ENCODE measurements at places on chromosomes 1 and 21.

DNA sequence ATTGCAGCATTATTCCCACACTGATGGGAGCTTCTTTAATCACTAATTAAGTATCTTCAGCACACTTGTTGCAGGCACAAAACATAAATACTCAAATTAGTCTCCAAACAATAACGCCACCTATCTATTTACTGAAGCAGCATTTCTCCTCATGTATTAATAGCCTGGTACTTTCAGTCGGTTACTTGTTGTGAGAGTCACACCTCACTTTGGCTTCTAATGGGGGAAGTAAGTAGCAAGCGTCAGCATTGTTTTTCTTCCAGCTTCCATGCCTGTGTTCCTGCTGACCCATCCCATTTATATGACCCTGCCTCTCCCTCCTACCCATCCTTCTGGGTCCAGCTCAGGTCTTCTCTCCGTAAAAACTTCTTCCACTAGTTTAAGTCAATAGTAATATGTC is 31.9 kb upstream of the DENND1B start:
- peak; percentile 21 for DNase-seq

DNA sequence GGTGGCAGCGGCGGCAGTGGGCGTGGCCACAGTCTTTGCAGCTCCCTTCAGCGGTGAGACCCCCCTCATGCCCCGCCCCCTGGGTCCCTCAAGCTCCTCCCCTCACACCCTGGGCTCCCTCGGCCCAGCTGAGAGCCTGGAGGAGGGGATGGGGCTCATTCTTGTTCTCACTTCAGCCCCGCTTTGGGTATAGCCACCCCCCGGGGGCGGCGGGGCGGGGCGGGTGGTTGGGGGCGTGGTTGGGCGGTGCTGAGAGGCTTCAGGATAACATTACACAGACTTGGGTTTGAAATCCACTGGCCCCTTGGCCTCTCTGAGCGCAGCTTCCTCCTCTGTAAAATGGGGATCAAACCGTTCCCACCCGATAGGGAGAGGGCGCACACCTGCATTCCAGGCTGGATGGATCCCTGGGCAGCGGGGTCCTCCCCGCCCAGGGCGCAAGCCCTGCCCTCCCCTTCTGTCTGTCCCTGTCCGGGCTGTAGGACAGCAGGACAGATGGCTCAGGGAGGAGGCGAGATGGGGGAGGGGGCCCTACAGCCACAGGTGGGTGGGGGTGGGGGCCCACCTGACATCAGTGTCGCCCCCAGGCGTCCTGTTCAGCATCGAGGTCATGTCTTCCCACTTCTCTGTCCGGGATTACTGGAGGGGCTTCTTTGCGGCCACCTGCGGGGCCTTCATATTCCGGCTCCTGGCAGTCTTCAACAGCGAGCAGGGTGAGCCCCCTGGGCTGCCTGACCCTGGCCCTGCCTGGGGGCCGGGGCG is 5.1 kb downstream of the CLCNKA start:
- no peak for DNase-seq

DNA sequence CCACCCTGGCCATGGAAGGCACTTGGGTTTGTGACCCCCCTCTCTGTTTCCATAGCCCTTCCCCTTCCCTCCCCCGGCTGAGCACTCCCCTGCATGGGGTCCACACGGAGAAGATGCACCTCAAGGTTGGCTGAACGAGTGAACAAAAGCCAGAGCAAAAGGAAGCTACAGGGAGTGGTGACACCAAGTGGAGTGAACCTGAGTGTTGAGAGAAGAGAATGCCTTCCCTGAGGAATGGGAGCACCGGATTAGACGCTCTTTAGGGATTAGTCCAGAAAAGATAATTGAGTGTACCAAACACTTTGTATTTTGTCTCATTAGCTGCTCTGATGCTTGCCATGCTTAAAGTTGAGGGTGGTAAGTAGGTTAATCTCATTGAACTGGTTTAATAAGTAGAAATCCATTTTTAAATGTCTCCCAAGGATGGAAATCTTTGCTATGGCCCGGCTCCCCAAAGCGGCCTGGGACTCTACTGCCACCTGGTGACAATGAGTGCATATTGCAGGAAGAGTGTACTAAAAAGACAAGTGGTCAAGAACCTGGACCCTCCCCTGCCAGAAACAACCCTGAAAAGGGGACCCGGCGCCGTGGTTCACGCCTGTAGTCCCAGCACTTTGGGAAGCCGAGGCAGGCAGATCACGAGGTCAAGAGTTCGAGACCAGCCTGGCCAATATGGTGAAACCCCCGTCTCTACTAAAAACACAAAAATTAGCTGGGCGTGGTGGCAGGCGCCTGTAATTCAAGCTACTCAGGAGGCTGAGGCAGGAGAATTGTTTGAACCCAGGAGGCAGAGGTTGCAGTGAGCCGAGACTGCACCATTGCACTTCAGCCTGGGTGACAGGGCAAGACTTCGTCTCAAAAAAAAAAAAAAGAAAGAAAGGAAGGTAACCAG is 150.6 kb upstream of the ZC3H12A start:
- DNase-seq = no peak

DNA sequence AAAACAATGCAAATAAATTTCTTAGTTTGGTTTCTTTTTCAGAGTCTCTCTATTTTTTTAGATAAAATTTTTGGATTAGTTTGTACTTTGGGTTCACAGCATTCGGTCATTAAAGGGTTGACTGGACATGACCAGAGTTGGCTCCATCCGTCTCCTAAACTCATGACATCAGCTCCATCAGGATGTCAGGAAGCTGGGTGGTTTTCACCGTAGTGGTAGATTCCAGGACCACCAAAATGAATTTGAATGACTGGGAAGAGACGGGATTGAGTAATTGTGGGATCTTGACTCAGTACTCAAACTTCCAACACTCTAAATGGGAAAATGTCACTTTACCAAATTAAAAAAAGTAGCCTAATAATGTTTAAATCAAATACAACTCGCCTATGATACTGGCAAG is 279.2 kb upstream of the DUSP10 start:
- DNase-seq = no peak

DNA sequence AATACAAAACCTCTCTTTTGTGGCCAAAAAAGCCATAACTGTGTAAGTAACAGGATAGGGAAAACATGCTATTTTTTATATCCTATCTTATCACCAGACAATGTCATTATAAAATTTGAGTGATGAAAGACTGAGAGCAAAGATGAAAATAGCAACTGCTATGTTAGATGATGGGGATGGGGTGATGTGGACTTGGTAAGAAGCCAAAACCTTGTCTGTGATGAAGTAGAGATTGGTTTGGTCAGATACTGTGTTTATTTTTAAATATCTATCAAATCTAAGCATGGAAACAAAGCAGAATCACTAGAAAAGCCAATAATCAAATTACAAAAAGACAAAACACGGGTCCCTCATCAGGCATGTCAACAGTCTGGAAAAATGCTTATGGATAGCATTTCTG is 631.1 kb upstream of the NR5A2 start:
- no peak for DNase-seq

DNA sequence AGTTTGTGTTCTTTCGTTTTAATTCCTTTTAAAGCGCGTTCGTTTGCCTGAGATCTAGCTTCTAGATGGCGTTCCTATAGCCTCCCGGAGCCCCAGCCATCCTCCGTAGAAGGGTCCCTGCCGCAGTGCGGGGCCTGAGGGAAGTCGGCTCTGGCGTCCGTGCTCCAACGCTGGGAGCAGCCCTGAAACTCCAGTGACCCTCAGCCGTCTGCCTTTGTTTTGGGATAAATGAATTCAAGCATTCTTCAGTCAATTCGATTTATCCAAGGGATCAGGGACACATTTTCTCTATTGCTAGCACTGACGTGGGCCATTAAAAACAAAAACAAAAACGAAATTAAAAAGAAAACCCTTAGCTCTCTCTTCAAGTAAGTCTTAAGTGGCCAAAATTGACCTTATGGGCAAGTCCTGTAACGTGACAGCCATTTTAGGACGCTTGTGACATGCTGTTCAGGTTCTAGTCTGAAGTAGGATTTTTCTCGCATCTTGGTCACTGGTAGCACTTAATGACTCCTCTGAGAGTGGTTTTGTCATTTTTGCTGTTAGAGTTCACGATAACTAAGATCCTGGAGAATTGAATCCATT is 742 bp upstream of the HSPA13 start:
- DNase-seq = no peak

GRCh38 chr1:236394879-236395229 is 768 bp downstream of the EDARADD start:
- DNase-seq = no peak

GRCh38 chr1:47763591-47764171 is 233.5 kb downstream of the TRABD2B start:
- DNase-seq = no peak

GRCh38 chr1:26302733-26303405 is 3.6 kb downstream of the UBXN11 start:
- no peak for DNase-seq

GRCh38 chr1:17199267-17200044 is 5.5 kb upstream of the PADI1 start:
- no peak for DNase-seq

- no peak for DNase-seq
Measured at GRCh38 chr1:34781071-34781843, at the start of gene GJB3. Gene GJB3 (plus strand): TSS chr1:34781214. CDS start chr1:34784763, 3,549 bp downstream.

GRCh38 chr1:243322326-243322725 is 66.5 kb downstream of the SDCCAG8 start:
- DNase-seq = no peak

DNA sequence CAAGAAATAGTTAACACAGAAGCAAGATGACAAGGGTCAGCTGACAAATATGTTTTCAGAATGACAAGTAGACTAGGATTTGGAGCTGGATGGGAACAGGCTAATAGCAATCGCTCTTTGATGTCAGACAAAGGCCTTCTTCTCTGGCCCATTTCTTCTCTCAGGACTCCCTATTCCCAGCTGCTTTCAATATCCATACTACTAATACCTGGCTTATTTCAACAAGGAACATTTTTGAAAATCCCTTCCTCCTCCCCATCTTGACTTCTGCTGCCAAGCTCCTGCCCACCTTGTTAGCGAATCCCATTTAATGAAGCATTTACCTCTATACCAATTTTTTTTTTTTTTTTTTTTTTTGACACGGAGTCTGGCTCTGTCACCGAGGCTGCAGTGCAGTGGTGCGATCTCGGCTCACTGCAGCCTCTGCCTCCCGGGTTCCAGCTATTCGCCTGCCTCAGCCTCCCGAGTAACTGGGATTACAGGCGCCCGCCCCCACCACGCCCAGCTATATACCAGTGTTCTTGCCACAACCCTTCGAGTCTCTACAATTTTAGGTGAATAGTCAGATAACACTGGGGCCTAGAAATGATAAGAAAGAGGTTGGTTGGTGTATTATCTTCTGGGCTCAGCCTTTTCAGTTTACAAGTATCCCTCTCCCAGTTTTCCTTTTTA is 68.4 kb downstream of the MACF1 start:
- DNase-seq = no peak

GRCh38 chr1:185632659-185633423 is 101.3 kb upstream of the HMCN1 start:
- no peak for DNase-seq

GRCh38 chr1:187816646-187817045 is 987.9 kb downstream of the PLA2G4A start:
- DNase-seq = no peak

DNA sequence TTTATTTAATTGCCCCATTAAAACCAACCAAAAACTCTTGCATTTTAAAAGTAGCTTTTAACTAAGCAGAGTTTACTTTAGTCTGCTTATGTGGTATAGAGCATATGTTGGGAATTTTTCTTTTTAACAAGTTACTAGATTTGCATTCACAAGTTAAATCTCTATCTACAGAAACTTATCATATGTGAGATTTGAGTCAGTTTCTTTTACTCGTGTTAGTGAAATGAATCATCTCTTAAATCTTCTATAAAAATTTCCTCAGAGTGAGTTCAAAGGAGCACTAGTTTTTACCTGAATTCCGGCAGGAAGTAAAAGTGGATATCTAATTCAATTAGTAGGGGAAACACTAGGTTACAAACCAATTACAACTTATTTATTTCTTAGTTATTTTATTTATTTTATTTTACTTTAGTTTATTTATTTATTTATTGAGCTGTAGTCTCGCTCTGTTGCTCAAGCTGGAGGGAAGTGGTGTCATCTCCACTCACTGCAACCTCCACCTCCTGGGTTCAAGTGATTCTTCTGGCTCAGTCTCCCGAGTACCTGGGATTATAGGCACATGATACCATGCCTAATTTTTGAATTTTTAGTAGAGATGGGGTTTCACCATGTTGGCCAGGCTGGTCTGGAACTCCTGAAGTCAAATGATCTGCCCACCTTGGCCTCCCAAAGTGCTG is 1609.6 kb upstream of the B3GALT2 start:
- no peak for DNase-seq

GRCh38 chr1:47192458-47193384 is 2.9 kb upstream of the PDZK1IP1 start:
- peak; percentile 80 for DNase-seq

GRCh38 chr1:65075123-65075976 is 72.7 kb upstream of the AK4 start:
- peak; percentile 89 for DNase-seq

- DNase-seq = no peak
Measured at GRCh38 chr1:197127246-197127912, 19.1 kb downstream of the ASPM start.

GRCh38 chr1:156474966-156475365 is 25.6 kb downstream of the MEF2D start:
- DNase-seq = no peak

DNA sequence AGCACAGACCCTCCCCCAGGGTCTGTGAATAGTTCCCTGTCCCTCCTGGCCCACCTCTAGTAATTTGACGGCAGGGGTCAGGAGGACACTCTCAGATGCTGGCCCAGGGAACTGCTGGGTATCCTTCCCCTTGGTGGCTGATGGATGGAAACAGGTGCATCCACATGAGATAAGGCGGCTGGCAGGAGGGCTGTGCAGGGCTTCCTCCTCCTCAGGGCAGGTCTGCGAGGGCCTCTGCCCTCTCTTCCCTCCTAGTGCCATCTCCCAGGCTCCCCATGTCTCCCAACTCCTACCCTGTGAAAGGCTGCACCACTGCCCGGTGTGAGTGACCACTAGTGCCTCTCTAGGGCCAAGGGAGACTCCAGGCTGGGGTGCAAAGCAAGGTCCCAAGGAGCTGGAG is 123.9 kb downstream of the GLIS1 start:
- DNase-seq = no peak

DNA sequence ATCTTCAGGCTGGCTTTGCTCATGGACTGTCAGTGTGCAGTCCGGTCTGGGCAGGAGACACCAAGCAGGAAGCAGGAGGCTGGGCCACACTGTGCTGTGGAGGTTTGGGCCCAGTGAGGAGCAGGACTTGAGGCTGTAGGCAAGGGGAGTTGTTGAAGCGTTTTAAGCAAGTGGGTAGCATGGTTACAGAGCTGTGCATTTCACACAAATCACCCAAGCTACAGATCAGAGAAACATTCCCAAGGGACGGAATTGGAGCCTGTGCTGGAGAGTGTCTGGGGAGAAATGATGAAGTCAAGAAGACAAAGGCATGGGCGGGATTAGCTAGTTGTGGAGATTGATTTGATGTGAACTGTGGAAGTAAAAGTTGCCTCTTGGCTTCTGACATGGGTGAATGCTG is 60.9 kb downstream of the KIF21B start:
- no peak for DNase-seq

Data from natural killer cell (primary cell).